Left lobe of liver (tissue), 2 donors: ENCODE measurements at places on chromosomes 12 and 14. TPM values are rescaled to one million over a fixed set of nuclear protein-coding genes. Genes with fewer than 3 reads are reported as not detected.

GRCh38 chr12:89450907-89451306 is 73.7 kb downstream of the GALNT4 start:
- DNase-seq = no peak

PRIMA1 gene
- 0.30 TPM for total RNA-seq

ZC3H10 gene
- total RNA-seq = 4.6 TPM

DNA sequence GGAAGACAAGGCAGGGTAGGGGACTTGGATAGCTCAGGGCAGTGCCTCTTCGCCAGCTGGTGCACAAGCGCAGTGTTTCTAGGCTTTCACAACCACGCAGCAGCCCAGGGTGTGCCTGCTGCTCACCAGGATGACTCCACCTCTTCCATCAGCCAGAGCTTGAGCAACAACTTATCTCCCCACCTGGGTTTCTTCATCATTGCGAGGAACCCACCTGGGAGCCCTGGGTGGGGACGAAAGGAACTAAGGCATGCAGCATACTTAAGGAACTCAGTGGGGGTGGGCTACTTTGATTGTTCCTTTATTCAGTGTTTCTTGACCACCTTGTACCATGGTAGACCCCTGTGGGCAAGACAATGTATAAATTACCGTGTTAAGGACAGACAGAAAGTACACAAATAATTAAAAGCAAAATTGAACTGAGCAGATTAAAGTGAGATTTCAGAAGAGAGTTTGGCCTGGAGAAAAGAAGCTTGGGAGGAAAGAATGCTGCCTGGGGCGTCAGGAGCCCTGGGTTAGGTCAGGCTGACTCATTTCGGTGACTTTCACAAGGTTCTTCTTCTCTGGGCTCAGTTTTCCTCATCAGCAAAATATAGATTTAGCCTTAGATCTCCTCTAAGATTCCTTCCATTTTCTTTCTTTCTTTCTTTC is 22.9 kb downstream of the KRT18 start:
- DNase-seq = no peak

- DNase-seq = no peak
Measured at GRCh38 chr12:69097619-69098368, 141.6 kb upstream of the CPSF6 start.

PYM1 gene
- 16.5 TPM for total RNA-seq

DNA sequence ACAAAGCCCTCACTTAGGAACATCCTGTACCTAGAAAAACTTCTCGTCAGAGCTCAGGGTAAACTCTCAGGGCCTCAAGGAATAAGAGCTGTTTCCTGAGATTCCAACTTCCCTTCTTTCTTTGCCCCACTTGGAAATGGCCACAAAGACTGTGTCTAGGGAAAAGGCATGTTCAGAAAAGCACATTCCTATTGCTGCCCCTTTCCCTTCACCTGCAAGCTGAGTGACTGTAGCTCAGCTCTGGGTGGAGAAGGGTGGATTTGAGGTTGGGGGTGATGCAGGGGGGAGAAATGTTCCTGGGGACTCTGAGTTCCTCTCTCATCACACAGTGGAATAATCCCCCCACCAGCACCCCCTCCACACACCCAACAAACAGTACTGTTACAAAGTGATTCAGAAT is 6.8 kb downstream of the ENDOU start:
- DNase-seq = peak; percentile 21

- DNase-seq = no peak
Measured at GRCh38 chr14:39967885-39968284, 535.7 kb upstream of the FBXO33 start.

GRCh38 chr14:78509516-78509915 is 339.3 kb downstream of the NRXN3 start:
- DNase-seq = no peak

GRCh38 chr12:75909714-75910656 is 121.6 kb downstream of the PHLDA1 start:
- no peak for DNase-seq
